Naive thymus-derived CD8-positive, alpha-beta T cell (primary cell): ENCODE measurements at places on chromosomes 12 and 14. TPM values are rescaled to one million over a fixed set of nuclear protein-coding genes. Genes with fewer than 3 reads are reported as not detected.

The CCDC177 gene
- not detected for polyA plus RNA-seq

The SYT1 gene
- polyA plus RNA-seq: not detected

The BCL11B gene
- 9.5 TPM for polyA plus RNA-seq

The TAS2R13 gene
- not detected for polyA plus RNA-seq

The C1QL4 gene
- polyA plus RNA-seq: not detected
